ENCODE measurements at places on chromosomes 2 and 18.

DNA sequence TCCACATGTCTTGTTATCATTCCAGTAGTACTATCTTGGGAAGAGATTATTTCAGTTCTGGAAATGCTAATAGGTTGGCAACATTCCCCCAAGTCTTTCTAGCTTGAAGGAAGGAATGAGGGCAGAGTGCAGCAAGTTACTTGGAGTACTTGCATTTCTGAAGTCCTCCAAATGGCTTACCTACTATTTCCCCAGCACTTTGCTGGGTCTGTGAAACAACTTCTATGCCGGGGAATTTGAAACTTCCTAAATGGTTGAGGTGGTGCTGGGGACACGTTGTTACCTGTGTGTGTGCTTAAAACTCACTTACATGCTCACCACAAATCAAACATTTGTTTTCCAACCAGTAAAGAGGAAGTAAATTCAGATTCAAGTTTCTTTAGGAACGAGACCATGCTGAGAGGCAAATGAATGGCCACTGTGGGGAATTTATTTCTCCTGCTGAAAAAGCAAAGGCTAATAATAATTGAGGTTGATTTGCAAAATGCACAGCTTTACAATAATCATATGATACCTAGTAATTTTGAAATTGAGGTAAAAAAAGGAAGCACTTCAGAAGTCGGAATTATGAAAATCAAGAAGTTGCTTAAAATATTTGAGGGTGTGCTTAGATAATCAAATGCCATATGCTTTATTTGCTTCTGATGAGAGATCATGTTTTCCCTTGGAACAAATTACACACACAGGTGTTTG lies 1167.7 kb upstream of the ZEB2 start:
- DNase-seq: no peak

DNA sequence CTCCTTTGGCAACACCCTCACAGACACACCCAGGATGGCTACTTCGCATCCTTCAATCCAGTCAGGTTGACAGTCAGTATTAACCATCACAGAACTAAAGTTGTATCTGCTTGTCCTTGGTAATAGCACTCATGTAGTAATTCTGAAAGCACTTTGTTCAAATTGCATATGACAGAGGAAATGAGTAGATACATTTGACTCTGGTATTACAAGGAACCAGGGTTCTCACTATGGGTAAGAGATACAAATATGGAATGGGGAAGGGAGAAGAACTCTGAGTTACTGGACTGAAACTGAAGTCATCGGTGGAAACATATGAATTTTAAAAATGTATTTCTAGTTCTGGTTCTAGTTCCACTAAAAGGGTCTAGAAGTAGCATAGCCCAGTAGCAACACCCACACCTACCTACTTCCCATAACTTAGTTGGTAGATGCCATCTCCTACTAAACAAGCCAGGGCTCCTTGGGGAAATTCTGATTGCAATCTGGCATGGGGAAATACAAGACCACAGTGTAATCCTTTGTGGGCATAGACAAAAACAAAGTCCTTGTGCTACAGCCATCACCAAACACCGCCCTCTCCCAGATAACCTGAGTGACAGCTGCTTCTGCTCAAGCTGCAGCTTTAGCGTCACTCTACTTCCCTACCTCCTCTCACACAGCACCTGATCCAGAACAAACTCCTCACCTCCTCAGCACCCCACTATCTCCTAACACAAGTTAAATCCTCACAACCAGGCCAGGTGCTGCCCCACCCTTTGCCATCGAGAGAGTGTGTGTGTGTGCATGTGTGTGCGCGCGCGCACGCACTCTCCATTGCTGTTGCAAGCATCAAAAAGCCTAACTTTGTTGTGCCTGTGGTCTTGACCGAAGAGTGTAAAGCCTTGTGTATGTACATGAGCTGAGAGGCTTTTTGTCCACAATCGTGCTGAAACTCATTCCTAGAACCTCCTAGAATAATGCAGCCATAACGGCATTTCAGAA lies 31.4 kb upstream of the CD226 start:
- DNase-seq: no peak

DNA sequence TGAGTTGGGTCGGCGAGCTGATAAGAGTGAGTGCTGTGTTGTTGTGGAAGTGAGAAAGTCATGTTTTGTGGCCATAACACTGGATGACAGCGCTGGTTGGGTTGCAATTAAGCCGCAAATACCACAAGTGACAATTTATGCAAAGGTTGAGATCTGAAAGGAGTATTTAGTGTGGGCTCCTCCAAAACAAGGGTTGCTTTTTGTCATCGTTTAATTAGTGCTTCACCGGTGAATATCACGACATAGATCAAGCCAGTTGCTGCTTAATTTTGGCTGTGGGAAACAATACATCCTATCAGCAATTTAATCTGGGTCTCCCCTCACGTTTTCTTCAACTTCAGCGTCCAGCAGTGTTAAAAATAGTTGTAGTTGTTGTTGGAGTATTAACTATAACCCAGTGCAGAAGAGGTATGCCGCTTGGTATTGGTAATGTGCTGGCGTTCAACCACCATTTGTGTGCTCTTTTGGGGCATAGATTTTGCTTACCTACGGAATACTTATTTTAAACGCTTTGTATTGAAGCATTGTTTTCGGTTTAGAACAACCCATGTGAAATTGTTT lies 662 bp downstream of the ACVR2A start:
- peak; percentile 8 for DNase-seq

GRCh38 chr2:9741110-9741509 lies 102.2 kb upstream of the TAF1B start:
- no peak for DNase-seq

- DNase-seq: no peak
These were observed 259.7 kb downstream of the LPIN1 start for GRCh38 chr2:12005886-12006681.

GRCh38 chr2:19416083-19416482 lies 57.7 kb upstream of the OSR1 start:
- DNase-seq: no peak

GRCh38 chr2:203104273-203104672 lies 89.6 kb downstream of the NBEAL1 start:
- DNase-seq: no peak

DNA sequence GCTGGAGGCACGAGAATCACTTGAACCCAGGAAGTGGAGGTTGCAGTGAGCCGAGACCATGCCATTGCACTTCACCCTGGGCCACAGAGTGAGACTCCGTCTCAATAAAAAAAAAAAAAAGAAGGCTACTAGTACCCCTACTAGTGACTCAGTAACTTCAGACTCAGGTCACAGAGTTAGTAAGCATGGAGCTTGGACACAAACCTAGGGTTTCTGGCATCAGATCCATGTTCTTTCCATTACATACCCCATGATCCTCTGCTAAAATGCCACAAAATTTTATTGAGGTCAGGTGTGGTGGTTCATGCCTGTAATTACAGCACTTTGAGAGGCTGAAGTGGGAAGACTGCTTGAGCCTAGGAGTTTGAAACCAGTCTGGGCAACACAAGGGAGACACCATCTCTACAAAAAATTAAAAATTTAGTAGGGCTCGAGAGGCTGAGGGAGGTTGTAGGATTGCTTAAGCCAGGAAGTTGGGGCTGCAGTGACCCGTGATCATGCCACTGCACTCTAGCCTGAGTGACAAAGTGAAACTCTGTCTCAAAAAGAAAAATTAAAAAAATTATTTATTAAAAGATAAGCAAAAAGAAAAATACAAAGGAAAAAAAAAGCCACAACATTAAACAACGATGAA lies 45.1 kb downstream of the DHX57 start:
- no peak for DNase-seq

All from AG08395 (cell line).